ENCODE measurements at places on chromosomes 4 and X.

DNA sequence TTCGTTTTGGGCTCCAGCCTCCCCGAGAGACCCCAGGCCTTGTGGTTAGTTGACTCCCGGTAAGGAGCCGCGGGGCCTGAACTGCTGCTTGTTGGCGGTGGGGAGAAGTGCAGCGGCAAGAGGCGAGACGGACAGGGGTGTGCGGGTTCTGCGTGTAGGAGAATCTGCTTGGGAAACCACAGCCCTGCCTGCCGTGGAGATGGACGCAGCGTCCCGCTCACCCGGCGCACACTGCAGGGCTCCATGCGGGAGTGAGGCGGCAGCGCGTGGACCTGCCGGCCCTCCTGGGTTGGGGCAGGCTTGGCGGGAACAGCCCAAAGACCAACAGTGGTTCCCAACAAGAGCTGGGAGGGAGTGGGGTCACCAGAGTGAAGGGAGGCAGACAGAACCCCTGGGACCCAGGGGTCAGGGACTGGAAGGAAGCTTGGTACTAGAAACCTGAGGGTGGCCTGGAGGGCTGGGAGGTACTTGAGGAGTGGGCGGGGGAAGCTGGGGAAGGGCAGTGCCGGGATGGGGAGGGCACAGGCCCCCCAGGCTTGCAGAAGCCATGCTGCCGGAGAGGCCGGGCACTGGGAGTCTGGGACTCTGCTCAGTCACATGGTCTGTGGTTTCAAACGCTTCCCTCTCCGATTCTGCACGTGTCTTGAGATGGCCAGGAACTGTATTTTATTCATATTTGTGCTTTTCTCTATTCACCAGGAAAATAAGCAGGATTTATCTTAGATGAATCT, 70.8 kb downstream of the RGS12 start:
- no peak for DNase-seq

GRCh38 chr4:83282049-83282535, 2.5 kb downstream of the COQ2 start:
- peak; percentile 67 for DNase-seq

DNA sequence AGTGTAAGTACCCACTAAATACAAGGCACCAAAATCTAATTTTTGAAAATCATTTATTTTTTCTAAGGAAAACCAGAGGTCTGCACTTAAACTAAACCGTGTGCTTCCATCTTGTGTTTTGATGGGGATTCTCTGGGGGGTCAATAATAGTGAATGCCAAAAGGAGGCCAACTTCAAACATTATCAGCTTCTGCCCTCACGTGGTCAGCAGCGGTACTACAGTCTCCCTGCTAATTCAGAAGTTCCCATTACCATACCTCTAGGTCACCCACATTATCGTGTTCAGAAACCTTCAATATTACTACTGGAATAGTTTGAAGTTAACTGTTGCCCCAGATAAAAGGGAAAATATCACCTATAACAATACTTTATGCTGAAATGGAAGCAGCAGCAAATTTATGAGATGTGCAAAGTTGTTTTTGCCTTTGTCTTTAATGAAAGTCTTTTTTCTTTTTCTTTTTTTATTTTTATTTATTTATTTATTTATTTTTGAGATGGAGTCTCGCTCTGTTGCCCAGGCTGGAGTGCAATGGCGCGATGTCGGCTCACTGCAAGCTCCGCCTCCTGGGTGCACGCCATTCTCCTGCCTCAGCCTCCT, 17.3 kb downstream of the CTPS2 start:
- peak; percentile 47 for DNase-seq

DNA sequence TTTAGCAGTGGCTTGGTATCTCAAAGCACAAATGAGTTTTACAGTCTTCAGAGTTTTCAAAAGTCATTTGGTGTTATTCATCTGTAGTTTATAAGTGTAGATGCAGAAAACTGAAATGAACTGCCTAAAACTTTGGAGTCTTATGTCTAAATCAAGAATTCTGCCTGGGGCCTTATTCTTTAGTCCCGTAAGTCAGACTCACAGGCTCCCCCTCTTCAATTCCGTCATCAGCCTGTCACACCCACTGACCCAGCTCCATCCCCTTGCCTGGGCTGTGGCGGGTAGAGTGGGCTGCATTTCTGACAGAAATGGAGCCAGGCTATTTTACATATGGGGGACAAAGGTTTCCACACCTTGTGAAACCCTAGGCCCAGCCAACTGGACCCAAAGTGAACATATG, 44.3 kb downstream of the TSPAN5 start:
- no peak for DNase-seq

- DNase-seq: no peak
Observed at GRCh38 chr4:145625677-145626622, 6.8 kb downstream of the MMAA start.

DNA sequence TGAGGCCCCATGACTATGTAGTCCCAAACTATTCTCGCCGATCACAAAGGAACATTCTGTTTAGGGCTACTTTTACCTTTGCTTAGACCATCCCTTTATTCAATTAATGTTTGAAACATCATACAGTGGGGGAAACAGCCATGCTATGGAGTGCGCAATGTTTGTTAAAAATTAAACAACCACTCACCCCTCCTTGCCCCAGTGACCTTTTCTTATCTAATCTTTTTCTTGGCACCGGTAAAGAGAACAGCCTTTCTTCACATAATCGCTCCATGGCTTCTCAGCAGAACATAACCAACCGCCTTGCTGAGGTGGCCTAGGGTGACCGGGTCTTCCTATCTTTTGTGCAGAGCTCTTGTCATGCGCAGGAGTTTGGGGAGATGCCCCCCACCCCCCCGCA, 152.6 kb downstream of the VCX3A start:
- DNase-seq: no peak

- no peak for DNase-seq
Observed at GRCh38 chr4:83248486-83248885, 36.1 kb downstream of the COQ2 start.

DNA sequence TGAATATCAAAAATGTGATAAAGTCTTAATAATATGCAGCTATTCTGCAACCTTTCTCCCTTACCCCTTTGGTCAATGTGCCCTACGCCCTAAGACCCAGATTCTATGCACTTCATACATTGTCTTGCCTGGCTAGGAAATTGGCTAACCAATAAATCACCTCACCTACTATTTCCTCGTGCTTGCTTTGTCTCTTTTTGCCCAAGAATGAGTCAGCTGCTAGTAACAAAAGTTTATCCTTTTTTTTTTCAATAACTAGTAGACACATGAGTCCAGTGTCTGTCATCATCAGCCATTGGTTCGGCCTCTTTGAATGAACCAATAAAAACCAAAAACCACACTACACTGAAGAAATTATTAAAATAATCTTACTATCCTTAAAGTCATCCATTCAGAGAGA, 387.1 kb downstream of the PPP3CA start:
- DNase-seq: no peak
